ENCODE measurements at places on chromosomes 2 and 18.

GRCh38 chr2:42136782-42137124 is 32.4 kb upstream of the EML4 start:
- no peak overlapping the region for H3K27ac ChIP-seq
- H3K27me3 ChIP-seq, result no peaks in the 10 kb centered on the region
- peaks cover 65% of the 10 kb centered on the region for H3K4me1 ChIP-seq
- H3K36me3 ChIP-seq, result no peaks in the 10 kb centered on the region
- no peak for DNase-seq

- no peak overlapping the region for H3K4me3 ChIP-seq
- H3K4me1 ChIP-seq, result peaks cover 32% of the 10 kb centered on the region
- H3K27ac ChIP-seq, result no peak overlapping the region
- no peak for DNase-seq
Measured at GRCh38 chr2:134366359-134366758, 112.5 kb downstream of the MGAT5 start.

DNA sequence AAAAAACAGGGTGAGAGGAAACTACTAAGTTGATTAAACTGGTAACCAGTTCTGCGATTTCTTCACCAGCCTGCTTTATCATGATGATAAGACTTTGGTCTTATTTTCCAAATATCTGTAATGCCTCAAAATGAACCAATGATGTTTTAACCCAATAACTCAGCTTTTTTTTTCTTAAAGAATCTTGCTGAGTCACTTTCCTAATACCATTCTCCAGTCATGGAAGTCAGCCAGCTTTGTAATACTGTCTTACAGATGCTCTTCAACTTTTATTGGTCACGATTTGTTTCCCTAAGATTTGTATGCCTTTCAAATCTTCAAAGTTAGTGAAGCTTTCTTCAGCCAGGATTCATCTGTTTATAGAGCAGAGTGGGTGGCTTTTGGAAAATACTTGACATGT is 47.7 kb upstream of the SMIM21 start:
- no peak for DNase-seq
- H3K27ac ChIP-seq, result no peak overlapping the region
- no peaks in the 10 kb centered on the region for H3K4me1 ChIP-seq

DNA sequence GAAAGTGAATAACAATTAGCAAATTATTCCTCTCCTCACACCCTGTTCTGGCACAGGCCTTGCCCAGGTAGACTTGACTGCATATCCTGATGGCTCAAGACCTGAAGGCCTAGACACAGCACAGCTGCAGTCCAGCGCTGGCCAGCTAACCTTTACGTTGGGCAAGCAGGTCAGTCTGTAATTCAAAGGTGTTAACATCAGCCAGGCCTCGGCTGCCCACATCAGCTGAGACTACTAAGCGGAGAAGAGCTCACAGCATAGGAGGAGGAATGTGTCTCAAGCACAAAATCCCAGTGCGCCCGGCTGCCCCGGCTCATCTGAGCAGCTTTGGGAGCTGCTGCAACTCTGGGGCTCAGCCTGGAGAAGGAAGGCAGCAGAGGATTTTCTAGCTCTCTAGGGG is 33.5 kb upstream of the OTOF start:
- H3K36me3 ChIP-seq, result no peaks in the 10 kb centered on the region
- H3K27me3 ChIP-seq, result no peaks in the 10 kb centered on the region
- no peak for DNase-seq
- no peaks in the 10 kb centered on the region for H3K4me1 ChIP-seq
- H3K27ac ChIP-seq, result no peak overlapping the region

GRCh38 chr2:64639691-64640090 is 14.0 kb downstream of the SERTAD2 start:
- H3K4me1 ChIP-seq, result peaks cover 86% of the 10 kb centered on the region
- peak overlapping the region; percentile 21 for H3K27ac ChIP-seq
- H3K4me3 ChIP-seq, result no peak overlapping the region
- H3K27me3 ChIP-seq, result no peaks in the 10 kb centered on the region

GRCh38 chr2:179393481-179393880 is 128.8 kb upstream of the SESTD1 start:
- H3K4me3 ChIP-seq, result no peak overlapping the region
- no peak overlapping the region for H3K27ac ChIP-seq
- no peaks in the 10 kb centered on the region for H3K36me3 ChIP-seq

DNA sequence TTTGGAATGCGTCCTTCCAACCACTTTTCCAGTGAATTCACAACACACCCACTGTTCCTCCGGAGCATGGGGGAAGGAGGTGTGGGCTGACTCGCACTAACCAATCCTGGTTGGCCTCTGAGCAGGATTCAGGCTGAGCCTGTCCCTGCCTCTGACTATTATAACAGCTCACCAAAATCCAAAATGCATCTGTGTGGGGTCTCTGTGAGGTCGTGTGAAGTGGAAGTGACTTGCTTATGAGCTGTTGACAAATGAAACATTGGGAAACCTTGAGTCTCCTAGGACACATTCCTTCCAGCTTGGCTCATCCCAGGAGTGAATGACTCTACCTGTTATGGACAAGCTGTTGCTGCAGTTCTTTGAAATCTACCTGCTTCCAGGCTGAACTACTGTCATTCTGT is 1.5 kb downstream of the CIDEA start:
- peak overlapping the region; percentile 23 for H3K27ac ChIP-seq
- DNase-seq, result no peak
- no peak overlapping the region for H3K4me3 ChIP-seq

DNA sequence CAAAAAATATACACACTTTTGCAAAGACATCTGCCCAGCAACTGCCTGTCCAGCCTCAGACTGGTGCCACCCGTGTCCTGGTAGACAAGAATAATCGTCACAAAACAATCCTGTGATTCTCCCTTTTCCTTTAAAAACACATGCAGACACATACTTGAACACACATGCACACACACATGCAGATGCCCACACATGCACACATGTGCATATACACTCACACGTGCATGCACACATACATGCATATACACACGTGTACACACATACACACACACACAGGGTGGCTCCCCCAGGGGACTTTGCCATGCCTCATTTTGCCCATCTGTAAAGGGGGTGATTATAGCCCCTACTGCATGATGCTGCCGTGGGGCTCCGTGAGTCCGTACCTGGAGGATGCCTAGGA is 24.9 kb upstream of the ALPP start:
- H3K27ac ChIP-seq, result no peak overlapping the region
- H3K4me1 ChIP-seq, result peaks cover 20% of the 10 kb centered on the region
- no peak for DNase-seq

DNA sequence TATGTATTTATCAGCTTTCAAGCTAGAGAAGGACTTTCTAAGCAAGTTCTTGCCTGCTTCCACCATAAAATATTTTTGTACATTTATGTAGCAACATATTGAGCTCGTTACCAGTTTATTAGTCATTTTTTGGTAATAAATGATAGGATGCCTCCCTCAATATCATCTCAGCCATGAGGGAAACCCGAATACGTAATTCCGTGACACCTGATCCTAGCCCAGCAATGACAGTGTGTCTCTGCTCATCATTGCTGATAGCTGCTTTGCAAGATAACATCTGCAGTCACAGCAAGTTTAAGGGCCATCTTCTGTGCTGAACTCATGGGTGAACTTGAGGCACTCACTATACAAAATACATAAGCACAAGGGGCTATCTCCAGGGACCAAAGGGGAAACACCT is 62.2 kb downstream of the COL6A3 start:
- H3K4me1 ChIP-seq, result peaks cover 68% of the 10 kb centered on the region
- peak overlapping the region; percentile 64 for H3K27ac ChIP-seq
- H3K27me3 ChIP-seq, result no peaks in the 10 kb centered on the region
- peak; percentile 29 for DNase-seq
- H3K4me3 ChIP-seq, result no peak overlapping the region
- H3K36me3 ChIP-seq, result peaks cover 18% of the 10 kb centered on the region

DNA sequence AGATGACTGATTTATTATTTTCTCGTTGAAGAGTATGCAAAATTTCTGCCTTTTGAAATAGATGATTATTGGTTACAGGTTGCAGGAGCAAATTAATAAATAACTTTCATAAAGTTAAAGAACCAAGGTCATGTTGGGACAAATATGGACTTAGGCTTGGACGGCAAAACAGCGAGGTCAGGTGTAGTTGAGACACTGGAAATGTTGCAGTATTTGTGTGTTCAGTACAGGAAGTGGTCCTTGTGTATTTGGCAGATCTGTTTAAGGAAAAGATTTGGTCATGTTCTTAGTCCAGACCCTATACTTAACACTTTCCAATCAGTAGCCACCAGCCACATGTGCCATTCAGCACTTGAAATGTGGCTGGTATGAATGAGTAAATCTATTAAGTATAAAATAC is 486.5 kb downstream of the TDRD15 start:
- no peaks in the 10 kb centered on the region for H3K4me1 ChIP-seq
- no peak overlapping the region for H3K27ac ChIP-seq
- H3K27me3 ChIP-seq, result no peaks in the 10 kb centered on the region
- no peak overlapping the region for H3K4me3 ChIP-seq

Measured in vagina (tissue), 2 donors.